ENCODE measurements at places on chromosomes 12 and 14.

DNA sequence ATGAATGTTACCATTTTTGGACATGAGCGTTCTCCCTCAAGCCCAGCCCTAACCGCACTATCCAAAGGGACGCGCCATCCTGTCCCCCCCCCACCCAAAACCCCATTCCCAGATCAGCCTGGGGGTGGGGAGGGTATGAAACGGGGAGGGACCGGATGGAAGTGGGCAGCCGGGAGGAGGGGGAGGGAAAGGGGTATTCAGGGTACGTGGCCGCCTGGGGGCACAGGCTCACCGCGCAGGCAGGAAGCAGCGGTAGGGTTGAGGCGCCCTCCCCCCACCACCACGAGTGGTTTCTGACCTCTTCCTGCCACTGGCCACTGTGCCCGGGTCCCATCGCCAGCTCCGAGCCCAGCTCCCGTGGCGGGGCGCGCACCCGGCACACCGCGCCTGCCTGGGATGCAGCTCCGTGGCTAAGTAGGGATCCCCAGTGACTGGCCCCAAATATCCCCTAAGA, 1.4 kb downstream of the ACTN1 start:
- DNase-seq: peak; percentile 76

DNA sequence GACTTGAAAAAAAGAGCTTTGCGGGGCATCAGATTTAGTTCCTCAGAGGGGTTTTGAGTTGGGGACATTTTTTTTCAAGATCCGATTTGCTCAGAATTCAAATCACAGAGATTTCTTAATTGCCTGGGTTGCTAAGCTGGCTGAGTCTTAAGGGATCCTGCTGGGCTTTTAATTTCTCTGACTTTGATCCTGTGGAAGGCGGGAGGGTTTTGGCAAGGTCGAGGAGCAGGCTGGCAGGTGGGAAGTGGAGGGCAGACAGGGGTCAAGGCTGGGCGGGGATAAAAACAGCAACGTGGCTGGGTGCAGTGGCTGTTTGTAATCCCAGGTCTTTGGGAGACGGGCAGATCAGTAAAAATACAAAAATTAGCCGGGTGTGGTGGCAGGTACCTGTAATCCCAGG, 33.5 kb upstream of the CCDC63 start:
- no peak for DNase-seq

DNA sequence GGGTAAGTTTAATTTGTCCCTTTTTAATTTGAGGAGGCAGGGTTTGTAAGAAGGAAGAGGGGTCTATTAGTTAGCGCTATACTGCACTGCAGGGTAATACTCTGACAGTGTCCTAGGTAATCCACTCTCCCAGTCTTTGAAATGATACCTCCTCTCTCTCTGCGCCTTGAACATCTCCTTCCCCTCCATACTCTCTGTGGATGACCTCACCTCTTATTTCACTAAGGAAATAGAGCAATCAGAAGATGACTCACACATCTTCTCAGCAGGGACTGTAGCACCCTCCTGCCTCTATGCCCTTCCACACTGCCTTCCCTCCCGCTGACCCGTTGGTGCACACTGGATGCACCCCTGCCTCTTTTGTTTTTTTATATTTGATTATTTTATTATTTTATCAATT, 94.2 kb downstream of the GRIP1 start:
- no peak for DNase-seq

DNA sequence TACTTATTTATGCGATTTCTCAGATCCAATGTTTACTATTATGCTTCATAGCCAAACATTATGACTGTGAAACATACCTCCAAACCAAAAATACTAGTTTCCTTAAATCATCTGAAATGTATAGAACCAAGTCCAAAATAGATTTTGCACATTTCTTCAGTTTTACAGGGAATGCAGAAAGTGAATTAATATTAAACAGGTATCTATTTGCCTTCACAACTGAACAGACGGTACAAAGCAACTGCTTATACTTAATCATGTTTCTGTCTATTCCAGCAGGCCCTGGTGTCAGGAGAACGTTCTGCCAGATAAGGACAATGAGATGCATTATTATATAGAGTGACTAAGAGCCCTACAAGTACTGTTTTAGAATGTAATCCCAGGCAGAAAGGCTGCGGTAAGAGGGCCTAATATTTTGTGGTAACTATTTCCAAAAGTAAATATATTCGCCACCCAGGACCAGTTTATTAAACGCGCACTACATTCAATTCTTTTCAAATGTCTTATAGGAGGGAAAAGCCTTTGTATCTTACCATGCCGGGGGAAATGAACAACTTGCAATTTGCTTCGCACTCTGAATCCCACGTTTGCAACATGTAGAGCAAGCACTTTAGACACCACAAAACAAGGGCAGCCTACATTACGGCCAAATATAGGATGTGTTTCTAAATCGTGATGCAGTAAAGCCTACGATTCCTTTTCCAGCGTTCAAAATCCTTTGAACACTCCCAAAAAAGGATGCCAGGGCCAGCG, 1.5 kb downstream of the CORO1C start:
- no peak for DNase-seq

DNA sequence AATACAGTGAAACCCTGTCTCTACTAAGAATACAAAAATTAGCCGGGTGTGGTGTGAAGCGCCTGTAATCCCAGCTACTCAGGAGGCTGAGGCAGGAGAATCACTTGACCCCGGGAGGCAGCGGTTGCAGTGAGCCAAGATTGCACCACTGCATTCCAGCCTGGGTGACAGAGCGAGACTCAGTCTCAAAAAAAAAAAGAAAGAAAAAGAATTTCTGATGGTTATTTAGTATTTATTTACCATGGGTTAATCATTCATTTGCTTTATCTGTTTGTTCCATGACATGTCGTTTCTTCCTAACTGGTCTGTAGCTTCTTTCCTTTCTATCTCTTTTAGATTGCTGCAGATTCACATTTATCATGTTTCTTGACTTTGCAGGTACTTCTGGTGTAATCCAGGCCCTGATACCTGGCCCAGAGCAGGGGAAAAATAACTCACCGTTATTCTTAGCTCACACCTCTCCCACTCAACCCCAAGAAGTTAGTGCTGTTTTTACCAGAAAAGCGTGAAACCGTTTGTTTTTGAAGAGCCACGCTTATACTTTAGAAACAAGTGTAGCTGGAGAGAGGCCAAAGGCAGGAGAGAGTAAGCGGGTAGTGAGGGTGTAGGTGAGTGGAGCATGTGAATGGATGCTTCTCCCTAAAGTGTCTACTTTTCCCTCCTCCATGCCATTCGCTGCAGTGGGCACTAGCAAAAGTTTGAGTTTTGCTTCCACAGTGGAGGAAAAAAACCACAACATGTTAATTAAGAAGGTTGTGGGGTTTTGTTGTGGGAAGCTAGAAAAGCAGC, 45.4 kb downstream of the SRGAP1 start:
- no peak for DNase-seq

GRCh38 chr14:69260190-69260860, 367 bp downstream of the GALNT16 start:
- DNase-seq: no peak

- DNase-seq: peak; percentile 99
These were observed at the start of gene DUSP6 for GRCh38 chr12:89352492-89353187. Gene DUSP6, minus strand, starts transcription at chr12:89352501. Its CDS starts 462 bp downstream, at chr12:89352039.

- no peak for DNase-seq
These were observed 43.0 kb downstream of the SMIM41 start for GRCh38 chr12:52122540-52122871.

DNA sequence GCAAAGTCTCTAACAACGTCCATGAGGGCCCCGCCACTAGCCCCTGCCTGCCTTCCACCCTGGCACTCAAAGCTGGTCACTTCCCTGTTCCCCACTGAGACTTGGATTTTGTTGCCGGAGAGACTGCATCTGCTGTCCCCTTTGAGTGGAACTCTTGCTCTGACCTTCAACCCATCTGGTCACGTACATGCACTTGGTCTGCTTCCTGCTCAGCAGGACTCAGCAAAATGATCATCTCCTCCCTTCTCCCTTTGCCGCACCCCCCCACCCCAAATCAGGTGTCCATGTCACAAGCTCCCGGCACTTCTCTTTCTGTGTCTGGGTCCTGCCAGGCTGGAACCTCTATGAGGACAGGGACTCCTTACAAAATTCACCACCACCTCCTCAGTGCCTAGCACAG, 180.9 kb downstream of the CHST11 start:
- no peak for DNase-seq

DNA sequence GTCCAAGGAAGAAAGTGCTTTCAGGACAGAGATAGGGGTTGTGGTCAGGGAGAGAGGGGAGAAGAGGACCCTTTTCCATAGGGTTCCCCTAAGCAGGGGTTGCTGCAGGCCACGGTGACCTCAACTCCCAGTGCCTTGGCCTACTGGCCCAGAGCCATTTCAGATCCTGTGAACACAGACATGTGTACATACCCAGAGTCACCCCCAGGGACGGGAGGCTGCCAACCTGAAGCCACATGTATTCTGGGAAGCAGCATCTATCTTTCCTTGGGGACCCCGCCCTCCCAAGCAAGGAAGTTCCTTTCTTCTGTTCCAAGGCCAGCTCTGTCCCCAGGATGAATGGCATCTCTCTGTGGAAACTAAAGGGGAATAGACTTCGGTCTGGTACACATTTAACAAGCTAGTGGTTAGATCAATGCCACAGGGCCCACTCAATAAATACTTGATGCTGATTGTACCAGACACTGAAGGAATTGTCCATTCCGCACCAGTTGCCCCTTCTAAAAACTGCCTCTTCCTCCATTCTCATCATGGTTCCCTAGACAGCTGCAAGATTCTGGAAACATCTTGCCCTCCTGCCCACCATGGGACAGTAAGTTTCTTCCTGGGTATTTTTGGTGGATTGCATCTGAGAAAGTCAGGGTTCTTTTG, 25.2 kb upstream of the DGLUCY start:
- DNase-seq: no peak

- no peak for DNase-seq
These were observed 68.1 kb downstream of the FOXA1 start for GRCh38 chr14:37526994-37527393.

GRCh38 chr14:94161981-94162380, 12.1 kb upstream of the PPP4R4 start:
- no peak for DNase-seq

DNA sequence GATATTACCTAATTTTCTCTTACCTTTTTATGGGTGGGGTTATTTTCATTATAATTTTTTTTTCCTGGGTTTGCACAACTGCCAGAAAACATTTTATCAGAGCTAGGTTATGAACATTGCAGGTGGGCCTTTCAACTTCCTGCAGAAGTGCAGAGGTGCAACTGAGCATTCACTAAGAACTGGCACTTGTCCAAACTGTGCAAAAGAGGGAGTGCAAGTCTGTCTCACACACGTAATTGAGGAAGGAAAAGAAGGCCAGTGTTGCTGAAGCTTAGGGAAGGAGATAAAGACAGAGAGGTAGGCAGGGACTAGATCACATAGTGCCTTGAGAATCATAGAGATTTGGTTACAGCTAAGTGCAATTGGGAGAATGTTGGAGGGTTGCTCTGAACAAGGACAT, 14.1 kb upstream of the AMN1 start:
- DNase-seq: no peak

DNA sequence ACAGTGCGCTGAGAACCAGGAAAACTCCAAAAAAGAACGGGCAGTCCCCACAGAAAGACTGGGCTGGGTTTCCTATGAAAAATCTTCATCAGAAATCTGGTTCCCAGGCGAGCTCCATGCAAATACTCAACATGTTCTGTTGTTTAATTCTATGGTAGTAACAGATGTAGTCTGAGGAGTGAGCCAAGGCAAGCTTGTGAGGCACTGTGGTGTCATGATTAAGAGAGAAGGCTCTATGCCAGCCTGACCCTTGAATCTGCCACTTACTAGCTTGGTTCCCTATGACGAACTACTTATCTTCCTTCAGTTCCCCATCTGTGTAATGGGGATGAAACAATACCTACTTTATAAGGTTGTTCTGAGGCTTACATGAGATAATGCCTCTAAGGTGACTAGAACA, 10.7 kb downstream of the POMT2 start:
- DNase-seq: no peak

DNA sequence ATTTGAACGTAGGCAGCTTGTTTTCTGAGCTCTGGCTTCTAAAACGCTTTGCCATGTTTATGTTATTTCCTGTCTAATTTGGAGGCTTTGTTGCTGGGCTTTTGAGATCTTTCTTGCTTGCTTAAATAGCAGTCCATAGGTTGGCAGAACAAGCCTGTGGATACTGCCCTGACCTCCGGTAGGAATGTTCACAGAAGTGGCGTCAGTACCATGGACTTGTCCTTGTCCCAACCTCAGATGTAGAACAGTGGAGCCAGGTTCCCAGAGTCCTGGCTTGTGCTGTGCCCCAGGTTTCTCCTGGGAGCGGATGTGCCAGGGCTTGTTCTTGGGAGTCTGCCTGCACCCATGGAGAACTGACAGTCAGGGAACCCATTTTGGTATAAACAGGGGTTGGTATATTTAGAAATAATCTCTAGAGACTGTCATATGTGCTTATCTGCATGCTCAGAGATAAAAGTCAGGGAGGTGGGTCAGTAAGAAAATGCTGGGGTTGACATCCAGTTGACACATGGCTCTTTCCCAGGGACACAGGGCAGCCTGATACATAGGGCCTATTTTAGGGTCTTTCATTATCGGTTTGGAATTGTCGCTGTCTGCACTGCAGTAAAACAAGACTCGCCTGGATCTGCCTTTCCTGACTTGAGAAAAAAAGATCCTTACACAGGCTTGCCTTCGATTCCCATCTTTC, 22.9 kb downstream of the CACNA1C start:
- DNase-seq: no peak

GRCh38 chr14:100891501-100892445, 11.7 kb downstream of the RTL1 start:
- DNase-seq: no peak

- no peak for DNase-seq
These were observed 17.0 kb downstream of the TMPRSS12 start for GRCh38 chr12:50859621-50860310.

- DNase-seq: no peak
These were observed 27.6 kb upstream of the GALNT9 start for GRCh38 chr12:132356691-132357622.

- DNase-seq: no peak
These were observed 8.9 kb upstream of the MSRB3 start for GRCh38 chr12:65269603-65270002.

- DNase-seq: no peak
These were observed 477 bp upstream of the DDX47 start for GRCh38 chr12:12812618-12813119.

DNA sequence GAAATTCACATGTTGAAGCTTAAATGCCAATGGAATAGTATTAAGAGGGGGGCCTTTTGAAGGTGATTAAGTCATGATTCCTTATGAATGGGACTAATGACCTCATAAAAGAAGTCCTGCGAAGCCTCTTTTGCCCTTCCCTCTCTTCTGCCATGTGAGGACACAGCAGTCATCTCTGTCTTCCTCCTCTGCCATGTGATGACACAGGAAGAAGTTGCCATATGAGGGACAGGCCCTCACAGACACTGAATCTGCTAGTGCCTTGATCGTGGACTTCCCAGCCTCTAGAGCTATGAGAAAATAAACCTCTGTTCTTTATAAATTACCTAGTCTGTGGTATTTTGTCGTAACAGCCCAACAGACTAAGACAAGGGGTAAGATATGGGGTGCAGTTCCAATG, 100.7 kb downstream of the VCPKMT start:
- no peak for DNase-seq

- peak; percentile 32 for DNase-seq
These were observed 595 bp upstream of the METAP2 start for GRCh38 chr12:95473231-95473883.

GRCh38 chr14:104599446-104599845, 5.1 kb downstream of the TMEM179 start:
- DNase-seq: no peak

- DNase-seq: no peak
These were observed 191.9 kb downstream of the SOX5 start for GRCh38 chr12:23757541-23757962.
